ENCODE measurements at places on chromosomes 6 and 20. TPM values are rescaled to one million over a fixed set of nuclear protein-coding genes. Genes with fewer than 3 reads are reported as not detected.

The SIRPB1 gene
- 6.6 TPM for total RNA-seq

The TFEB gene
- 35.5 TPM for total RNA-seq

GRCh38 chr20:20971810-20972209 is 134.3 kb downstream of the LINC00237 start:
- no peak for DNase-seq

GRCh38 chr20:44481719-44482416 is 6.2 kb downstream of the TTPAL start:
- no peak for DNase-seq

GRCh38 chr6:139240161-139241010 is 51.4 kb downstream of the TXLNB start:
- DNase-seq, result no peak

GRCh38 chr6:15574023-15574422 is 88.8 kb downstream of the DTNBP1 start:
- no peak for DNase-seq

DNA sequence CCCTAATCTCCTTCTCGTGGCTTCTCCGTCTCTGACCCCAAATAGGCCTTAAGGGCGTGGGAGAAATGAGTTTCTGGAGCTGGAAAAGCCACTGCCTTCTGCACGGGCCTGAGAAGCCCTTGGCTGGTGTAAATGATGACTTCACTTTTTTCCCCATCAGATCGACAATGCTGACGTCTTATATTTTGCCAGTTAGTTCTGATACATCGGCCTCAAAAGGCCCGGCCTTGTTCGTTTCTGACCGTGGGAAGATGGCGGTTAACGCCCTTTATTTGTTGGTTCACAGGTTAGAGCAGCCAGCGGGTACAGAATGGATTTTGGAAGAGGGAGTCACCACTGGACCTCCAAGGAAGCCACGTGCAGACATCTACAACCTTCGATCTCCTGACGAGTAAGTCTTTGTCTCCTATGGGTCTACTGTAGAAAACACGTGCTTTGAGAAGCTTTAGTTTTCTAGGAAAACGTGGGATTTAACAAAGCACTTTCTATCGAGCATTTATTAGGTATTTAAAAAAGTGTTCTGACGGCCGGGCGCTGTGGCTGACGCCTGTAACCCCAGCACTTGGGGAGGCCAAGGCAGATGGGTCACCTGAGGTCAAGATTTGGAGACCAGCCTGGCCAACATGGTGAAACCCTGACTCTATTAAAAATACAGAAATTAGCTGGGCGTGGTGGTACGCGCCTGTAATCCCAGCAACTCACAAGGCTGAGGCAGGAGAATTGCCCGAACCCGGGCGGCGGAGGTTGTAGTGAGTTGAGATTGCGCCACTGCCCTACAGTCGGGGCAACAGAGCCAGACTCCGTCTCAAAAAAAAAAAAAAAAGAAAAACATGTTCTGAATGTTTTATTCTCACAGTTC is 1.2 kb upstream of the ZNFX1 start:
- DNase-seq, result no peak

- DNase-seq, result no peak
These were observed 43.7 kb downstream of the APCDD1L start for GRCh38 chr20:58471193-58472164.

- DNase-seq, result no peak
These were observed 293.9 kb downstream of the QKI start for GRCh38 chr6:163708466-163708865.

The BTNL2 gene
- total RNA-seq, result not detected

GRCh38 chr20:57378646-57379262 is 12.4 kb upstream of the RBM38 start:
- DNase-seq, result no peak

The SLC22A2 gene
- not detected for total RNA-seq

DNA sequence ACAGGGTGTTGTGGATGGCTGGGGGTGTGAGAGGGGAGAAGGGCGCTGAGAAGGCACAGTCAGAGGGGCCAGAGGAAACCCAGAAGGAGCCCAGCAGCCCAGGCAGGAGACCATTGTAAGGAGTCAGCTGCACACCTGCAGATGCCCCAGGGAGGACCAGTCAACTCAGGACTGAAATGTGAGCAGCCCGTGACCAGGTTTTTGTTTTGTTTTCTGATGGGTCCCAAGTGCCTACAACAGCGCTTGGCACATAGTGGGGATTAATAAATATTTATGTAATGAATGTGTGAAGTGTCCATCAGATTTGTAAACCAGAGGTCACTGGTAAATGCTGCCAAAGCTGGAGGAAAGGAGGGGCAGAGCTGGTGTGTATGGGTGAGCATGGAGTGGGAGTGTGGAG is 30.2 kb downstream of the TRAM2 start:
- no peak for DNase-seq
